ENCODE measurements at places on chromosomes 3 and 15.

GRCh38 chr3:110905121-110905520 lies 166.5 kb upstream of the NECTIN3 start:
- DNase-seq: no peak

DNA sequence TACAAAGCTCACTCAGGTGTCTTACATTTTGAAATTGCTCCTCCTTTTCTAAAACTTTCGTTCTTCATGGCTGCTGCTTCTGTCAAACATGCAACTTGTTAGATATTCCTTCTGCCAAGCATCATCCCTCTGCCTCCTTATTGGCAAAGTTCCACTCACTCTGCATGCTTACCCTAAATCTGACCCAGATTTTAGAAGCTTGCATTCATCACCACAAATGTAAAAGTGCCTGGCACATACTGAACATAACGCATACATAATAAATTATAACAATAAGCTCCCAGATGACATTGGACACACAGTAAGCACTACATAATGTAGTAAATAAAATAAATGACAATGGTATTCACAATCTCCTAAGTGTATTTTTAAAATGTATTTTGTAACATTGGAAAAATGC lies 107.4 kb downstream of the LMLN start:
- no peak for DNase-seq

DNA sequence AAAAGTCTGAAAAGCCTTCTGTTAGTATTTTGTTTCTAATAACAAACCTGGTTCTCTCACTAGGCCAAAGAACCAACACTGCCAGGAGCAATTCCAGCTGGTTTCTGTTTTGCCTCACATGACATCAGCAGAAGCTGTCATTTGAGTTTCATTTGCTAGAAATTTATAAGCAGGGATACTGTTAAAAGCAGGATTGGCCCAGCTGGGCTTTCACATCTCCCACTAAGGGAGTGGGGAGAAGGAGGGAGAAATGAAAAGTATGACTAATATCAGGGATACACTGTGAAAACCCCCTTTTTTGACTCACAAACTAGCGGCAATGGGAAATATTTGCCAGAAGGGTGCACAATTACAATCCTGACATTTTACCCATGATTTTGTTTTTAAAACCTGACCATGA lies 5.3 kb downstream of the CCDC80 start:
- no peak for DNase-seq

DNA sequence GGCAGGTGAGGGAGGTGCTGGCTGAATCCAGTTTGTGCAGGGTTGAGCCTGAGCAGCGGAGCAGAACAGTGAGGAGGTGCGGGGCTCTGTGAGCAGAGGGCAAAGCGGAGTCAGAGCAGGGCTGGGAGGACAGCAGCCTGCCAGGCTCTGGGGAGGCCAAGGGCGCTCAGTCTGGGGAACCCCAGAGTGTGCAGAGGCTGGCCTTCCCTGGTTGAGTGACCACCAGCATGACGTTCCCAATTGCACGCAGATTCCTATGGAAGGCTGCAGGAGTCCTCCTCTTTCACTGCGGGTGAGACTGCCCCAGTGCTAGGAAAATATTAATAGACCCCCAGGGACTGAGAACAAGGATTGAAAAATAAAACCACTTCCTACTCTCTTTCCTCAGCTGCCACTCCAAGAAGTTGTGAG lies 13.2 kb downstream of the MRAS start:
- no peak for DNase-seq

- DNase-seq: no peak
These were observed 61.6 kb downstream of the STAG1 start for GRCh38 chr3:136690599-136690998.

- no peak for DNase-seq
These were observed 424.7 kb downstream of the ZBBX start for GRCh38 chr3:166955201-166955939.

- no peak for DNase-seq
These were observed 376.8 kb upstream of the THBS1 start for GRCh38 chr15:39204031-39204430.

GRCh38 chr15:35746121-35746520 lies 200.2 kb upstream of the DPH6 start:
- DNase-seq: no peak
